ENCODE measurements at places on chromosomes 3 and 15.

DNA sequence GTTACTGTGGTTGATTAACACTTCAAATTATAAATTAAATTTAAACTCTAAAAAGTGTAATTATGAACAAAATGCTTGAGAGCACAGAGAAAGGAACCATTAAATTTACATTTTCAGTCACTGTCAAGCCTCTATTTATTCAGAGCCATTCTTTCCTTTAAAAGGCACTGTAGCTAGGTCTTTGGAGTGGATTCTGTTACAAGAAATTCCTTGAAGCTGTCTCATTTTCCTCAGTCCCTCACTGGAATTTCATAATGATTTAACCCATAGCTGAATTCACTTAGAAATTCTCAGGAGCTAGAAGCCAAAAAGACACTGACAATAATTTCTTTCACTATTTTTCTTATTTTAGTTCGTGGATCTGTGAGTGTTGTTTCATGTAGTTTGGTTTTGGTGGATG lies 81.2 kb upstream of the TCF12 start:
- no peak for DNase-seq

DNA sequence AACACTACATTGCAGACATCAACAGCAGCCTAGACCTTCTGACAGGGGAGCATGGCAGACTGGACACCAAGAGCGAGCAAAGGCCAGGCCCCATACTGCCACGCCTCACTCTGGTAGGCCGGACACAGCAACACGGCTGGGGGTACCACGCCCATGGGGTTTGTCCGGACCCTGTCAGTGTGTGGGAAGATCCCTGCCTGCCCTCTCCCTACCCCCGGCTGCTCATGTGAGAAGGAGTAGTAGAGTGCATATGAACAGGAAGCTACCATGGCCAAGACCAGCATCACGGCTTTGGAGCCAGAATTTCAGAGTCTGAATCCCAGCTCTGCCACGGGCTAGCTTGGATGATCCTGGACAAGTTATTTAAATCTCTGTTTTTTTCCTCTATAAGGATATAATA lies 27.9 kb downstream of the ALDH1L1 start:
- DNase-seq = no peak

DNA sequence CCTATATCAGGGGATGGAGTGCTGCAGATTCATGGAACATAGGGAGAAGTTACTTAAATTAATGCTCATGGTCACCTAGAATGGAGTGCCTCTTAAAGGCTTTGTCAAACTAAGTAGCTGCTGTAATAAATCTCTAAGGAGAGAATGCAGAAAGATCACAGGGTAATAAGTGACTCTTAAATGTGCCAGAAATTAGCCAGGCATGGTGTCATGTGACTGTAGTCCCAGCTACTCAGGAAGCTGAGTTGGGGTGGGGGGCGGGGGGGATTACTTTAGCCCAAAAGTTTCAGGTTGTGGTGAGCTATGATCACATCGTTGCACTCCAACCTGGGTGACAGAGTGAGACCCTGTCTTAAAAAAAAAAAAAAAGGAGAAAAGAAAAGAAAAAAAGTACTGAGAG lies 90.9 kb upstream of the ASB14 start:
- DNase-seq = no peak

DNA sequence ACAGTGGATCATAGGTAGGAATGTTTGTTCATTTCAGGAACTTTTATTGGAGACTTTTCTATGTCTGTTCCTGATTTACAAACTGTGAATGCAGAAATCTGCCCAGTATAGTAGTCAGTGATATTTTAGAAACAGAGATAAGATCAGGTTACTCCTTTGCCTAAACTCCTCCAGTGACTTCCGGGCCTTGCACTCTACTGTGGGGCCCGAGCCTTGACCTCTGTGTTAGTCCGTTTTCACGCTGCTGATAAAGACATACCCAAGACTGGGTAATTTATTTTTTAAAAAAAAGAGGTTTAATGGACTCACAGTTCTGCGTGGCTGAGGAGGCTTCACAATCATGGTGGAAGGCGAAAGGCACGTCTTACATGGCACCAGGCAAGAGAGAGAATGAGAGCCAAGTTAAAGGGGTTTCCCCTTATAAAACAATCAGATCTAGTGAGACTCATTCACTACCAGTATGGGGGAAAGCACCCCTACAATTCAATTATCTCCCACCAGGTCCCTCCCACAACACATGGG lies 127.1 kb downstream of the DNAJB8 start:
- no peak for DNase-seq

GRCh38 chr3:172918568-172919296 lies 168.2 kb downstream of the ECT2 start:
- no peak for DNase-seq

DNA sequence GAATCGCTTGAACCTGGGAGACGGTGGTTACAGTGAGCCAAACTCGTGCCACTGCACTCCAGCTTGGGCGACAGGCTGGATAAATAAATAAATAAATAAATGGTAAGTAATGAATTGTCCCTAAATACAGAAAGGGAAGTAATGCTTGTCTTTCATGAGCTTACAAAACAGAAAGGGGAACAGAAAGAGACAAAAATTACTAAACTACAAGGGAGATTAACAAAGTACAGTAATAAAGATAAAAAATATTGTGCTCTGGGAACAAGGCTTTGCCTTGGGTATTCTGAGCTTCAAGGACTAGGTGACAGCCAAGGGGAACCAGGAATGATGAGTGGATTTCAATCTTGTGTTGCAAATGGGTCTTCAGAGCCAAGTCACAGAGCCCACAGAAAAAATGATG lies 9.2 kb upstream of the HLTF start:
- no peak for DNase-seq

DNA sequence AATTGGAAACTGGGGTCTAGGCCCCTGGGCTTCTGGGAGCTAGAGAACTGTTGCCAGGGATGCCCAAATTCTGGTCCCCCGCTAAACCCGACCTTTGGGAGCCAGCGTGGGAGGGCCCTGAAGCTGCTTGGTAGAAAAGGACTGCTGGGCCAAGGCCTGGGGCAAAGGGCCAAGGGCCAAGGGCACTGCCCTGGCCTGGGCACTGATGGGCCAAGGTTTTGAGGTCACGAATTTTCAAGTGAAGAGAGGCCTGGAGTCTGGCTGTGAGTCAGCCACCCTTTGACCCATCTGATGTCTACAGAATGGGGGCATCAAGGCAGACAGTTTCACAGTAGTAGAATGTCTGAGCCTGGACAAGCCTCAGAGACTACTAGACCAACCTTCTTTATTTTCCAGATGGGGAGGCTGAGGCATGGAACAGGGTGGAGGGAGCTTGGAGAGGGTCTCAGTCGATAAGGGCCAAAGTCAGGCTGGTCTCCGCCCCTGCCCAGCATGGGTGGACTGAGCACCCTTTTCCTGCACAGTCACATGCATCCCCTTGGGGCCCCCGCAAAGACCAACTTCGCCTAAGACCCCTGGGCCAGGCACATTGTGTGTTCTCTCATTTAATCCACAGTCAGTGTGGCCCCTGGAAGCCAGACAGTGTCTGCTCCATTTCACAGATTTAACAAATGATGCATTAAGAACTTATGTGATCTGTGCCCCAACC lies 66.3 kb downstream of the ATP2B2 start:
- DNase-seq = no peak

DNA sequence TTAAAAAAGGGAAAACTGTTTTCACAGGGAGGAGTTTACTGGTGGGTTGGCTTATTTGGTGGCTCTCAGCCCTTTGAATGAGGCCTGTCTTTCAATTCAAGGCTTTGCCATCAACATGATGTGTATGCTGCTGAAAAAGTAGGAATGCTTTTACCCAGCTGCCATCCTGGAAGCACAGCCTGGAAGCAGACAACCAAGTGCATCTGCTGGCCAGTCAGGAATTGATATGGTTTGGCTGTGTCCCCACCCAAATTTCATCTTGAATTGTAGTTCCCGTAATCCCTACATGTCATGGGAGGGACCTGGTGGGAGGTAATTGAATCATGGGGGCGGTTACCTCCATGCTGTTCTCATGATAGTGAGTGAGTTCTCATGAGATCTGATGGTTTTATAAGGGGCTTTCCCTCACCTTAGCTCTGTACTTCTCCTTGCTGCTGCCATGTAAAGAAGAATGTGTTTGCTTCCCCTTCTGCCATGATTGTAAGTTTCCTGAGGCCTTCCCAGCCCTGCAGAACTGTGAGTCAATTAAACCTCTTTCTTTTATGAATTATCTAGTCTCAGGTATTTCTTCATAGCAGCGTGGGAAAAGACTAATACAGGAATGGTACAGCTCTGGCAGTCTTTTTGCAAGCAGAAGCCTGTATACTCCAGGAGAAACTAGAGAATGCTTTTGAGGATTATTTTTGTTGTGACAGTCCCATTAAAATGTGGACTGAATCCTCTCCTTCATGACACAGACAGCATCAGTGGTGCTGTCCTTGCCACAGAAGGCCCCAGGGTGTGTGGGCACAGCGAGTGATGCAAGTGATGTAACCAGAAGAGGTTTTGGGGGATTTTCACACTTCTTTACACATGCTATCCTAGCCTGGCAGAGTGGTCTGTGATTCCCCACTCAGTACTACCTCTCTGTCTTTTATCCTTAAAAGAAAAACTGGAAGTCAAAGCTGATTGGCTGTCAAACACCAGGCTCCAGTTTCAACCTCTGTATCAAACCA lies 20.0 kb downstream of the PLCL2 start:
- no peak for DNase-seq

DNA sequence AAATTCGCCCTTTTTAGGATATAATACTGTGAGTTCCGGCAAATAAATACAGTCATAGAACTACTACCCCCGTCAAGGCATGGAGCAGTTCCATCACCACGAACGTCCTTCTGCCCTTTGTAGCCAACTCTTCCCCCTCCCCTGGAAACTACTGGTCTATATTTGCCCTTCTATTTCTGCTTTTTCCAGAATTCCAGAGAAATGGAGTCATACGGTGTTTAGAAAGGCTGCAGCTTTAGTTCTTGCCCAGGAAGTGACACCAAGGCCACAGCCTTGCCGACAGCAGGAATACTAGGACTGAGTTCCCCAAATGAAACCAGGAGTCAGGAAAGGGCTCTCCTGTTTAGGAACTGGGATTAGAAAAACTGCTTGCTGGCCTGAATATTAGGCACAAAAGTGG lies 291.2 kb downstream of the FAM43A start:
- DNase-seq = no peak

DNA sequence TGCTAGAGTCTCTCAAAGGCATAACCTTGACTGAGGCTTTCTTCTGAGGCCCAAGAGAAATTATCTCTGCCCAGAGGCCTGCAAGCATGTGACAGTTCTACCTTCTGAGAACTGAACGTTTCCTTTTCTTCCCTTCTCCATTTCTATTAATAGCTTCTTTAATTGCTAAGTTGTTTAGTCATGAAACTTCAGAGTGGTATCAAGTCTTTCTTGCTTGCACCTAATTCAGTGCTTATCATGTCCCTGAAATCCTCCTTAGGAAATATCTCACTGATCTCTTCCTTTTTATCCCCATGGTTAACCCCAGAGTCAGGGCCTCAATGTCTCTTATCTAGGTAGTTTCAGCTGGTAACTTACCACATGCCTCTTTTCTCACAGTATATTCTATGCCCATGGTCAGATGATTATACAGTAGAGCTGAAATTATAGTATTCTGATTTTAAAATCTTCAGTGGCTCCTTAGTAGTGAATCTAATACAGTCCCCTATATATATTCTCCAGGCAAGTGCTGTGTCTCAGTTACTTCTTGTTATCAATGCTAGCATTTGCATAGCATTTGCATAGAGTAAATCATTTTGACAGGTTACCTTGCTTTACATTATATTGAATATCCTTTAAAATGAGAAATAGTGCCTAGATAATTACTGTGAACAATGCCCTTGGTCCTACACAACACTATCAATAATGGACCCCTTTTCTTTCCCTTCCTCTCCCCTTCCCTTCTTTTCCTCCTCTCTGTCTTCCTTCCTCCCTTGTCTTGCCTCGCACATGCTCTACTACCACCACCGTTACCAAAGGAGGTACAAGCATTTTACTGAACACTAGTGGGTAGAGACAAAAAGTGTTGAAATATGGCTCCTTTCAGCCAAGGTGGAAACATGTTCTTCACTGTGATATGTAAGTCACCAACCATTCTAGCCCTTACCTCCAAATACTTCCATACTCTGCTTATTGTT lies 33.0 kb downstream of the KBTBD8 start:
- no peak for DNase-seq

DNA sequence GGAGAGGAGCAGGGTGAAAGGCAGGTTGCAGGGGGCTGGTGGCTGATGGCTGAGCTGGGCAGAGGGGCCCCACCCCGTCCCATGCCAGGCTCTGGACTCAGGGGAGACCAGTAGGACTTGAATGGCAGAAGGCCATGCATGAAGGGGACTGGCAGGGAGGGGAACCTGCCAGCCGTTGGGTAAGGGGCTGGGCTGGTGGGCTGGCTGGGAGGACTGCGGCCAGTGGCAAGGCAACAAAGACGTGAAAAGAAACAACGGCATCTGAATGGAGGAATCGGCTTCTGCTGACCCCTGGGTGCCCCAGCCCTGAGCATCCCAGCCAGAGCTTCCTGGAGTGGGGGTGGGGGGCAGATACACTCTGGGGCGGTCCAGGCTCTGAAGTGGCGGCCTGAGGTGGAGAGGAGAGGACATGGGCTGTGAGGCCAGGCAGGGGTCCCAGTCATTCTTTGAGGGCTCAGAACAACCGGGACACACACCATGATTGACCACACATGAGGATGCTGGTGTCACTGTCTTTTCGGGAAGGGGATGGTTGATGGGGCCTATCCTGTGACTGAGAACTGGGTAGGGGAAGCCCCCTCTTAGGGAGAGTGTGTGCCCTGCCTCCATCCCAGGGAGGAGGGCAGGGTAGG lies 11.7 kb downstream of the GLYCTK start:
- no peak for DNase-seq

GRCh38 chr3:65485826-65486469 lies 552.8 kb downstream of the MAGI1 start:
- no peak for DNase-seq

- no peak for DNase-seq
Measured at GRCh38 chr15:52121896-52122295, 9.3 kb upstream of the BCL2L10 start.

DNA sequence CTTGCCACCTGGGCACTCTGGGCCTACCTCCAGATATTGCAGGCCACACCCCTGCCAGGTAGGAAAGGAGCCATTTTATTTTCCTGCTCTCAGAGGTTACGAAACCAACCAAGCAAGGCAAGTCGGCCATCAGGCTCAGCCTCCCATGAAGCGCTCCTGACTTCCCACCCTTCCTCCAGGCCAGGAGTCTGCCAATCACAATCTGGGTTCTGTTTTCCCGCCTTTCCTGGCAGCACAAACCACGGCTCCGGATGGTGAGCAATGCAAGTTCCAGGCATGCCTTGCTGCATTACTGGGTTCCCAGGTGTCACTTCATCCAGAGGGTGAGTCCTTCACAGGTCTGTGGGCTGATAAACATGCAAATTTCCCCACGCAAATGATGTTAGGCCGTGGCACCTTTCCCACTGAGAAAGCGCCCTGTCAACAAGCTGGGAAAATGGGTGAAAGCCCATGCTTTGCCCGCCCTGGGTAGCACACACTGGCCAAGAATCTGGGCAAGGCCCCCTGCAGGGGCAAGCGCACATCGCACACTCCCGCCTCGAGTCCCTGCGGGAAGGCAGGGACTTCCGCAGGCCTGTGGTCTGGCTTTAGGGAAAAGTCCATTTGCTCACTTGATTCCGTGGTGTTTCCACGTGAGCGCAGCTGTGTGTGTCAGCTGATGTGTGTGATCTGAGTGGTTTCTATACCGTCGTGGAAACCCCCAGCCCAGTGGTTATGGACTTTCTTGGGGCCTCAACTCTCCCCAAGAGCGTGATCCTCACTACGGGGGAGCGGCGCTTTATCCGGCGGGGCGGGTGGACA lies 61.6 kb upstream of the RYK start:
- DNase-seq = no peak
